ENCODE measurements at places on chromosomes 2 and 18.

DNA sequence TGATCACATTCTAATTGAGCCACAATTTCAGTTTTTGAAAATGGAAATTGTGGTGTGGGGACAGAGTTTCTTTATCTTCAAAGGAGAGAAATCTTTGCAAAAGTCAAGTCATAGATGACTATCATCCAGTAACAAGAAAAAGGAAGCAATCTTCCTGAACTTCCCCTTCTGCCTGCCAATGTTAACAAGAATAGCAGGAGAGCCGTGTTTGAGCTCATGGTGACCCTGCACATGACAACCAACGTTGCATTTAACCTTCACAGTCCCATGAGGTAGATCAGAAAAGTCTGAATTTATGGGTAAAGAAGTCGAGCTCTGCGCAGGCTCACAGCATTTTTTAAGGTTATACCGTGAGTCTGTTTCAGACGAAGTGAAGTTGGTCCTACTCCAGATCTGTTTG is 454.9 kb downstream of the LPIN1 start:
- DNase-seq: no peak

GRCh38 chr2:106187273-106187891 is 6.7 kb downstream of the UXS1 start:
- no peak for DNase-seq

- DNase-seq: no peak
Measured at GRCh38 chr18:26618135-26618534, 69.8 kb upstream of the KCTD1 start.

- DNase-seq: no peak
Measured at GRCh38 chr2:143934626-143935481, 585.1 kb downstream of the ZEB2 start.

- DNase-seq: no peak
Measured at GRCh38 chr18:49050452-49050851, 99.7 kb upstream of the SMAD7 start.

- DNase-seq: no peak
Measured at GRCh38 chr2:73134471-73134870, 21.7 kb upstream of the RAB11FIP5 start.

DNA sequence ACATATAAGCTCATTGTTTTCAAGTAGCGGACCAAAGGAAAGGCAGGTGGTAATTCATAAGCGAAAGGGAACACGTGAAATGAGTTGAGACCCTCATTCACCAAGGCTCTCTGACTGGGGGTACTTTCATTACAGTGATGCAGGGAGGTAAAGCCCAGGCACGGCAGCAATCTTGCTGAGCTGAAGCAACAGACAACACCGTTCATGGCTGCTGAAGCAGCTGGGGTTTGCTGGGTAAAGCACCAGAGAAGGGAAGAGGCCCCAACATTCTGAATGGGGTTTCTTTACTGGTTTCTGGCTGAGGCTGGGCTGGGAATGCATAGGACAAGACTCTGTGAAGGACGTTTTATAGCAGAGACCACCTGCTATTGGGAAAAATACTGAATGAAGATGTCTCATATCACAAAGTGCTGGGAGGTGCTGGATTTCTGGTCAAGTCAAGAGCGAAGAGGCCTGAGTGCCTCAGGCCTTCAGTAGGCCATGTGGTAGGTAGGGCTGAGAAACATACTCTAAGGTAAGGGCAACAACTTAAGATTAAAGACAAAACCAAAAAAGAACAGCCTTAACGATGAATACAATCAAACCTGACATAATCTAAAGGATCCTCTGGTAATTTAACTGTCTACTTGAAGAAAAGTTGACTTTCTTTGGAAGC is 324.7 kb upstream of the PIK3C3 start:
- DNase-seq: no peak

GRCh38 chr18:49926106-49926745 is 112.9 kb upstream of the ACAA2 start:
- no peak for DNase-seq

GRCh38 chr18:48430150-48430549 is 21.0 kb upstream of the ZBTB7C start:
- no peak for DNase-seq

- DNase-seq: no peak
Measured at GRCh38 chr18:6482198-6482977, 67.7 kb upstream of the L3MBTL4 start.

GRCh38 chr2:77179297-77179696 is 342.9 kb downstream of the LRRTM4 start:
- no peak for DNase-seq

DNA sequence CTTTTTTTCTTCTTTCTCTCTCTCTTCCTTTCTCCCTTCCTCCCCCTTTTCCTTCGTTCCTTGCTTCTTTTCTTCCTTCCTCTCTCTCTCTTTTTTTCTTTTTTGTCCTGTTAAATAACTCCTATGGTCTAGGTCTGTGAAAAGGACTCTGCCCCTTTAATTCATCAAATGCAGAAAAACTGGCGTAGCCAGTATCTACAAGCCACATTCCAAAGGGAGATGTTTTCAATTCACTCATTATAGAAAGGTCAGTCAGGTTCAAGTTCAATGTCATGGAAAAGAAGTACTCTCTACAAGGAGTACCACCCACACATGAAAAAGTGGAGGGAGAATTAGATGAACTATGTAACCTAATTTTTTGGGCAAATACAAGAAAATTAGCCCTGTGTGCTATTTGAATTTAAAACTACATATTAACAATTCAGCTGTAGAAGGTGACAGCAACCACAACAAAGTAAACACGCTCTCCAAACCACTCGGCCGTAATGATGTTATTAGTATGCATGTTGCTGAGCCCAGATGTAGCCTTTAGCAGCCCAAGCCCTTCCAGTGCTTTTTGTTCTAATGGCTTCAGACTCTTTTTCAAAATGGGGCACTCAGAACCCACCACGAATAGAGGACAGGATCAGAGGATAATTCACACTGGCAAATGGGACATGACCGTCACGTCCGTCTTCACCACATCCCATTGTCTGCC is 735.4 kb upstream of the FANCL start:
- no peak for DNase-seq

DNA sequence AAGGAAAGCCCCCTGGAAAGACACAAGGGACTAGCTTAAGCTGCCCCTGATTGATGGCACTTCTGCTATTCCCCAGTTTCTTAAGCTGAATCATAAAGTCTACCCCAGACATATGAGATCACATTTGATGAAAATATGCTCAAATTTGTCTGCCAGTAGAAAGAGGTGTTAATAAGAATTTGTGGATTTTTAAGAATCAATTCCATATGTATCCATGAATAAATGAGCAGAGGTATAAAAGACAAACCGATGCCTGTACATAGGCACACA is 119.9 kb downstream of the CCBE1 start:
- DNase-seq: no peak

GRCh38 chr2:38590053-38590452 is 12.7 kb downstream of the HNRNPLL start:
- DNase-seq: no peak

DNA sequence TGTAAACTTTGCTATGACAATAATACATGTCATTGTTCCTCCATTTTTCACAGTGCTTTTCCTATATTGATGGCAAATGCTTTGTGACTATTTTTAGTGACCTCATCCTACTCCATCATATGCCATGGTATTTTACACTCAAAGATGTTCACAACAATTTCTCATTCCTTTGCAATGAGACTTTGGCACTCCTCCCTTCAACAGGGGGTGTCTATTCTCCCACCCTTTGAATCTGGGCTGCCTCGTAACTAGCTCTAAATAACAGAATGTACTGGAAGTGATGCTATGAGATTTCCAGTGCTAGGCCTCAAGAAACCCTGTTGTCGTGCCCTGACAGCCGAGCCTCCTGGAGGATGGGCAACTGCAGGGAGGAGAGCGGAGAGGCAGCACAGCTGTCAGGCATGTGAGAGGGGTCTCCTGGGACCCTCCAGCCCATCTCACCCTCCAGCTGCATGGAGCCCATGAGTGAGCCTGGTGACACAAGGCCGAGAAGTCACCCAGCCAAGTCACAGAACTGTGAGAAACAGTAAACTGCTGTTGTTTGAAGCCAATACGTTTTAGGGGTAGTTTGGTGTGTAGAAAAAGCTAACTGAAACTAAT is 103.1 kb upstream of the APCDD1 start:
- DNase-seq: no peak

DNA sequence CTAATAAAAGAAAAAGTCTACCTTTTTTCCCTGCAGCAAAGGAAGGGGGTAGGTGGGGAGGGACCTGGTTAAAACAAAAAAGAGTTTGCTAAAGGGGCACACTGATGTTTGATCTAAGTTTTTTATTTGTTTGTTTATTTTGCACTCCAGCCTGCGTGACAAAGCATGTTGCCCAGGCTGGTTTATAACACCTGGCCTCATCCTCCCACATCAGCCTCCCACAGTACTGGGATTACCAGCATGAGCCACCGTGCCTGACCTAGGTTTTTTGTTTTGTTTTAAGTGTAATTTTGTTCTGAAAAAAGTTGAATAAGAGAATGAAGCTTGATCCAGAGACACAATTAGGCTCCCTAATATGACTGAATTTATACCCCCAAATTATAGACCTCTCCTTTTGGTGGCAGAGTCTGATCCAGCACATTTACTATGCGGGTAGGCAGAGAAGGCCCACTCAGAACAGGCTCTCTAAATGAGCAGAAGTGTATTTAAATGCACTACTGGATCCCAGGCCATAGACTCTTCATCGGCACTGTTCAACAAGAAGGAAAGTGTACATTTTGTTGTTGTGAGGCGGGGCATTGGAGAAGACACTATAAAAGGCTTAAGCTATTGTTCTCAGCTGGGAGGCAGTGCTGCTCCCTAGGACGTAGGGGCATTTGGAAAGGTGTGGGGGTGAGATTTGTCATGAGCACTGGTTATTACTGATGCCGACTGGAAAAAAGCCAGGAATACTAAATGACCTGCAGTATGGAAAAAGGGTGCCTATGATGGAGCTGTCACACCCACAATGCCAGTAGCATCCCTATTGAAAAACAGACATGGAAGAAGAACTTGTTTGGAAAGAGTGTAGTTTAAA is 32.4 kb downstream of the MRPS9 start:
- DNase-seq: no peak

All from stimulated activated CD8-positive, alpha-beta memory T cell treated with anti-CD3 and anti-CD28 coated beads, Interleukin-7, amount 100 ng/mL, for 4 hours (primary cell).